Activated CD4-positive, alpha-beta T cell treated with anti-CD3 and anti-CD28 coated beads, Interleukin-10, Interleukin-2, amounts not matched to agents 100 ng/mL and 50 ng/mL, durations not matched to agents 16 hours and 8 hours (primary cell): ENCODE measurements at places on chromosomes 5 and 9.

DNA sequence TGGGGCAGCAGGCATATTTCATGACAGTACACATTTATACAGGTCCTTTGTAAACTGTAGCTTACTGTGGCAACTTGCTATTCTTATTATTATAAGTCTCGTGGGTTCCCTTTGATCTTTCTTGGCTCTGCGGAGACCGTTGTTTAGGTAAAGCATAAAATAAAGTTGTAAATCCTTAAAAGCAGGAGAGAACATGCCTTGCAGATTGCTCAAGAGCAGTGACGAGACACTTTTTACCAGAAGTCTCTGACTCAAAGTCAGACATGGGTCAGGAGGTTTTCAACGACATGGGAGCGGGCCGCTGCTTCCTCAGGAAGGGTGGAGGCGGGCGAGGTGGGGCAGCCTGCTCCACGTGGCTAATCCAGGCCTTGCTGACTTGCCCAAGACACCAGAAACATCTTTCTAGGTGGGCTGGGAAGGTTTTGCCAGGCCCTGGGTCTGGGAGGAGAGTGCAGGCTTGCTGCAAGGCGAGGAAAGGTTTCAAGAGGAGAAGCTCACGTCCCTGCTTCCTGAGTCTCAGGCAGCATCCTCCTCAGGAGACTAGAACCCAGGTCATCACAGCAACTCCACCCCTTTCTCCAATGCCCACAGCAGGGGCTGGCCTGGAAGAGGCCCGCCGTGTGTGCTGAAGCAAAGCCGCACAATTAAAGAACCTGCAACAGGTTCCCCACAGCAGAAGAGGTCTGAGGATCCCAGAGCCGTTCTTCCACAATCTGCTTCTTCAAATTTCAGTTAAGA, 6.5 kb downstream of the TBC1D2 start:
- peak; percentile 61 for DNase-seq

DNA sequence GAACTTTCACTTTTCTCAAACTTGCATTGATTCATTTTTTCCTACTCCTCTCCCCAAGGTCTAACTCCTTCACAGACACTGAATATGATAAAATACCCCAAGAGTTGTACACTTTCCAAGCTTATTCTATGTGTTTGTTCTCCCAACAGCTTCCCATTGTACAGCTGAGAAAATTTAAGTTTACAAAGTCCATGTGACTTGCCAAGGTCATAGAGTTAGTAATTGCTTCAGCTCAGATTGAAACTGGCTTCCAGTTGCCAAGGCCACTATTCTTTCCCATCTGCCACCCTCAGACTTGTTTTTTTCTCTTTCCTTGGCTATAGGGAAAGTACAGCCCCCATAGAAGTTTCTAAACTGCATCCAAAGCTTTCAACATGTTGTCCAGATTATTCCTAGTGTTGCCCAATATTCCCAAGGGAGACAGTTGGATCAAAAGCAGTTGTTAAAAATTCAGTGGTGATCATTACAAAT, 34.8 kb downstream of the TNFSF8 start:
- no peak for DNase-seq

- DNase-seq: no peak
Observed at GRCh38 chr5:103327451-103327850, 68.9 kb downstream of the MACIR start.

- DNase-seq: no peak
Observed at GRCh38 chr5:173697931-173698579, 81.6 kb upstream of the BOD1 start.
